ENCODE measurements at places on chromosomes 7 and 10.
A peak's percentile ranks its signal among the peaks of the same experiment; 100 is the strongest.

GRCh38 chr7:17685141-17685540 lies 255.2 kb downstream of the SNX13 start:
- no peak for DNase-seq

- DNase-seq, result no peak
Measured at GRCh38 chr10:34081948-34082347, 733.1 kb downstream of the PARD3 start.

GRCh38 chr7:84665339-84665738 lies 470.8 kb upstream of the SEMA3A start:
- no peak for DNase-seq

- no peak for DNase-seq
Measured at GRCh38 chr10:60385399-60385738, 4.3 kb downstream of the ANK3 start.

GRCh38 chr10:71126432-71126831 lies 85.9 kb upstream of the UNC5B start:
- DNase-seq, result no peak

- no peak for DNase-seq
Measured at GRCh38 chr7:41437257-41438196, 265.4 kb downstream of the INHBA start.

- DNase-seq, result peak; percentile 62
Measured at GRCh38 chr7:22333680-22334141, 23.2 kb downstream of the RAPGEF5 start.

DNA sequence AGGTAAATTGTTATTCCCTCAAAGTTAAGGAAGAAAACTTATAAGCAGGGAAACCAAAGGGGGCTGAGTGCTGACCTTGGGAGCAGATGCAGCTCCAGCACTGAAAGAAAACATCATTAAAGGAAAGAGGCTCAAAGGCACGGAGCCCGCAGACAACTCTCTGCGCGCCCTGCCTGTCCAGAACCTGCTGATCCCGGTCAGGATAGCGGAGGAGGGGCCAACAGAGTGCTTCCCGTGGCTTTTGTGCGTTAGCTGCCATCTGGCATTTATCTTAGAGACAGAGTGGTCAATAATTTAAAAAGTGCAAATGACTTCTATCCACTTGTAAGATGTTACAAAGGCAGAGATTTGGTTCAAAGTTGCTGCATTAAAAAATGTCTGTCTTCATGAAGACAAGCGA lies 162.1 kb downstream of the FANK1 start:
- DNase-seq, result no peak

DNA sequence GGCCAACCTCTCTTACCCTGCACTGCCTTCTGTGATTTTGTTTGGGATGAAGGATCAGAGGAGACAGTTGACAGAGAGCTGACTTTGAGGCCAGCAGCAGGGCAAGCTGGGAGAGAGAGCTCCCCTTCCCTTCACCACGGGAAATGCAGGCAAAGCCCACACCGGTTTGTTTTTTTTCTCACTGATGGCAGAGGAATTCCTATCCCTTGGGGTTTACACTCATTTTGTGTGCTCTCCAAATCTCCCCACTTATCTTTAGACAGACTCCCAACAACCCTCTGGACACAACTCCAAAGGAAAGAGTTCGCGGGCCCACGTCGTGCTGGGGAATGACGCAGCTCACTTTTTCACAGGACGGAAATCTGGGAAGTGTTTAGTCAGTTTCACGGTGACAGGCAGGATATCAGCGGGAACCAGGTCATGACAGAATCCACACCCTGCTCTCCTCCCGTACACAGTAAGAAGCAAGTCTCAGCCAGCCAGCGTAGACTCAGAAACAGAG lies 68.3 kb upstream of the FAM171A1 start:
- no peak for DNase-seq

- DNase-seq, result no peak
Measured at GRCh38 chr10:30992681-30993080, 39.0 kb downstream of the ZNF438 start.

DNA sequence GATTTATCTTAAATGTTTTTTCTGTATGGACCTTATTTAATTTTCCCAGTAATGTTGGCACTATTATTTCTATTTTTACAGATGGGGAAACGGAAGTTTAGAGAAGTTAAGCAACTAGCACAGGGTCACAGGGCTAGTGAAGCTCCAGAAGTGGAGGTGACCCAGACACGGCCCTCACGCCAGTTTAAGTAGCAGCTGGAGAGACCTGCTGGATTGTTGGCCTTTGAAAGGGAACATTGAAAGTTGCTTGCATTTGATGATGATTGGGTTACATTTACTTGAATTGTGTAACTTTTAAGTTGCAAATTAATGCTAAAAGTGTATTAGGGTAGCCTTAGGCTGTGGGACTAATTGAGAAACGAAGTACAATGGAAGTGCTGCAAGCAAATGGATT lies 25.6 kb downstream of the CDK14 start:
- no peak for DNase-seq
